ENCODE measurements at places on chromosomes 11 and 22.
A peak's percentile ranks its signal among the peaks of the same experiment; 100 is the strongest.

GRCh38 chr22:17396516-17396915, 27.3 kb downstream of the CECR2 start:
- DNase-seq, result no peak

DNA sequence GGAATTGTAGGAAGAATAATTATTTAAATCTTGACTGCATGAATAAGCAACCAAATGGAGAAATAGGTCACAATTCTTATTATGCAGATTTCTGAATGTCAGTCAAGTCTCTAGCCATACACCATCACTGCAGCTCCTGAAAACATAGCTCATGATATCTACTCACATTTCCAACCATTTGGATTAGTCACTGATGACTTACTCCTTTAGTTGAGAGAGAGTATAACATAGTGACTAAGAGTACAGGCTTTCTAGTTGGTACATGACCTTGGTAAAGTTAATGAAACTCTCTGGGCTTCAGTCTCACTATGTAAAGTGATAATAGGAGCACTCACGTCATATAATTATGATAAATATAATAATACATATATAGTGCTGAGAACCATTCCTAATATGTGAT, 265.2 kb downstream of the KCNA4 start:
- no peak for DNase-seq

GRCh38 chr22:48537343-48537680, 1290.4 kb downstream of the BRD1 start:
- DNase-seq, result no peak

GRCh38 chr11:477052-477715, 27.1 kb downstream of the PTDSS2 start:
- DNase-seq, result peak; percentile 56

DNA sequence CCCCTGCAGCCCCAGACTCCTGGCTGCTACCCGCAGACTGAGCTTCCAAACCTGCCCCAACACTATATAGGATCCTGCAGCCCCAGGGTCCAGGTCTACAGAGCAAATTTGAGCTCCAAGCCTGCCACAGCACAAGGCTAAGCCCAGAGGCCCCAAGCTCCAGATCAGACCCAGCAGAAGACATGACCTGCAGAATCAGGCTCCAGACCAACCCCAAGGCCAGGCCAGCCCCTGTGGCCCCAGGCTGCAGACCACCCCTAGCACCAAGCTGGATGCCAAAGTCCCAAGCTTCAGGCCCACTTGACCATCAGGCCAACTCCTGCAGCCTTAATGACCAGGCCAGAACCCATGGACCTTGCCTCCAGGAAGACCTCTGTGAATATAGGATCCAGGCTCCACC, 145.3 kb downstream of the DLG2 start:
- no peak for DNase-seq

All from fibroblast of gingiva (primary cell).